ENCODE measurements at places on chromosomes 7 and 10.
A peak's percentile ranks its signal among the peaks of the same experiment; 100 is the strongest.

DNA sequence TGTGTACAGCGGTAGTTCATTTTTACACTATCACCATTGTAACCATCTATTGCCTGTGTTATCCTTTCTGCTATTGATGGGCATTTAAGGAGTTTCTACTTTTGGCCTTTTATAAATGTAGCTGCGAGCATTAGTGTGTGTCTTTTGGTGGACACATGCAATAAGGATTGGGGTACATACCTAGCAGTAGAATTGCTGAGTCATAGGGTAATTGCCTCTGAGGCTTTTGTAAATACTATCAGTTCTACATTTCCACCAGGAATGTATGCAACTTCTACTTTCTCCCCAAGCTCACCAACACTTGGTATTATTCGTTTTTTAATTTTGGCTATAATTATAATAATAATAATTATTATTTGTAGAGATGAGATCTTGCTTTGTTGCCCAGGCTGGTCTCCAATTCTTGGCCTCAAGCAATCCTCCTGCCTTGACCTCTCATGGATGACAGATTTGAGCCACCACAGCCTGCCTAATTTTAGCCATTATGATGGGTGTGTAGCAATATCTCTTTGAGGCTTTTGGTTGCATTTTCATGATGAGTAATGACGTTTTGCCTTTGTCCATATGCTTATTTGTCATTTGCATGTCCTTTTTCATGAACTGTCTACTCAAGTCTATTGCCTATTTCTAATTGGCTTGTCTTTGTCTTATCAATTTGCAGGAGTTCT lies 277.0 kb downstream of the ACTR3B start:
- DNase-seq, result no peak

- DNase-seq, result no peak
Measured at GRCh38 chr7:44530990-44531389, 10.1 kb downstream of the NPC1L1 start.

- no peak for DNase-seq
Measured at GRCh38 chr10:122494833-122495232, 33.5 kb downstream of the HTRA1 start.

DNA sequence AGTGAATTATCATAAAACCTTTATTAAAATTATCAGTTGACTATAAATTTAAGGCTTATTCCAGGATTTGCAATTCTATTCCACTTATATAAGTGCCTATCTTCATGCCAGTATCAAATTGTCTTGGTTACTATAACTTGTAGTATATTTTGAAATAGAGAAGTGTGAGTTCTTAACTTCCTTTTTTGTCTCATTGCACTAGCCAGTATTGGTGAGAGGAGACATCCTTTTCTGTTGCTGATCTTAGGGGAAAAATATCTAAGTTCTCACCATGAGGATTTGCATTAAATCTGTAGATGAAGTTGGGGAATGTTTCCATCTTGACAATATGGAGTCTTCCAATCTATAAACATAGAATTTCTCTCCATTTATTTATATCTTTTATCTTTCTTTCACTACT lies 104.2 kb upstream of the MKI67 start:
- DNase-seq, result no peak

GRCh38 chr10:124998624-124999291 lies 56.8 kb downstream of the ZRANB1 start:
- DNase-seq, result no peak

GRCh38 chr10:4590807-4591206 lies 235.2 kb upstream of the AKR1E2 start:
- no peak for DNase-seq

GRCh38 chr7:72438491-72438890 lies 26.4 kb upstream of the CALN1 start:
- no peak for DNase-seq

- DNase-seq, result peak; percentile 69
Measured at GRCh38 chr10:100341953-100342626, 4.9 kb upstream of the SCD start.

- DNase-seq, result no peak
Measured at GRCh38 chr7:69823151-69823744, 225.0 kb downstream of the AUTS2 start.

DNA sequence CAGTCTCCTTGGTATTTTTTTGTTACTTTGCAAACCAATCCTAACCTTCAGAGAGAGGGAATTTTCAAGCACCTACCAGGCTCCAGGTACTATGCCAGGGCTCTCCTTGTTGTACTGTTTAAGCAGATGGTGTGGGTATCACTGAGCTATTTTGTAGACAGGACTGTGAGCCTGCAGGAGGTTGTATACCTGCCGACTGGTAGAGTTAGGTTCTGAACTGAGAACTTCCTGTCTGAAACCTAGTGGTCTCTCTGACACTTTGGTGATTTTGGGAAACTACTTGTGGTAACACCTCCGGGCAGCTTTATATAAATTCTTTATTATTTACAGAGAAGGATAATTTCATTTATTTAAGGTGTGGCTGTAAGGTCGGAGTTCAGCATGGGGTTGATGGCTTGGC lies 4.6 kb downstream of the ZNF853 start:
- no peak for DNase-seq

DNA sequence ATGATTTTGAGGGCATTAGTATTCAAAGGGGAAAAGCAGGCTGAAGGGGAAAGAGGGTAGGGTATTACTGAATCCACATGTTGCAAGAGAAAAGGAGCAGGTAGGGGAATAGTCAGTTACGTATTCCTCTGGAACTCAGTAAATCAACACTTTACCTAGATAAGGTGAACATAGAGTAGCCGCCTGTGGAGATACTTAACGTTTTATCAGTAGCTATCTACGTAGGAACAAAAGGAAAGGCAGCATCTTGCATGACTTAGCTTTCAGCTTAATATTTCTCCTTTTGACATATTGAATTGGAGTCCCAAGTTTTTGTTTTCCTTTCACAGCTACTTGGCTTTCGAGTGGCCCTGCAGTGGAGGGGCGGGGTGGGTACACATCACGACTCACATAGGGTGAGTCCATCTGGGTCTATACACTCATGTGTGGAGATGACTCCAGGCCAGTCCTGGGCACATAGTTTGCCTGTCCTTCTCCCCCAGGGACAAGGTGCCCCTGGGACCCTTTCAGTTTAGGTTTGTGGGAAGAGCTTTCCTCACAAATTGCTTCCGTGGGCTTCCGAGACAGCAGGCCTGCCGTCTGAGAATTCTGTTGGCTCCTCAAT lies 48.1 kb downstream of the CCNY start:
- DNase-seq, result no peak

DNA sequence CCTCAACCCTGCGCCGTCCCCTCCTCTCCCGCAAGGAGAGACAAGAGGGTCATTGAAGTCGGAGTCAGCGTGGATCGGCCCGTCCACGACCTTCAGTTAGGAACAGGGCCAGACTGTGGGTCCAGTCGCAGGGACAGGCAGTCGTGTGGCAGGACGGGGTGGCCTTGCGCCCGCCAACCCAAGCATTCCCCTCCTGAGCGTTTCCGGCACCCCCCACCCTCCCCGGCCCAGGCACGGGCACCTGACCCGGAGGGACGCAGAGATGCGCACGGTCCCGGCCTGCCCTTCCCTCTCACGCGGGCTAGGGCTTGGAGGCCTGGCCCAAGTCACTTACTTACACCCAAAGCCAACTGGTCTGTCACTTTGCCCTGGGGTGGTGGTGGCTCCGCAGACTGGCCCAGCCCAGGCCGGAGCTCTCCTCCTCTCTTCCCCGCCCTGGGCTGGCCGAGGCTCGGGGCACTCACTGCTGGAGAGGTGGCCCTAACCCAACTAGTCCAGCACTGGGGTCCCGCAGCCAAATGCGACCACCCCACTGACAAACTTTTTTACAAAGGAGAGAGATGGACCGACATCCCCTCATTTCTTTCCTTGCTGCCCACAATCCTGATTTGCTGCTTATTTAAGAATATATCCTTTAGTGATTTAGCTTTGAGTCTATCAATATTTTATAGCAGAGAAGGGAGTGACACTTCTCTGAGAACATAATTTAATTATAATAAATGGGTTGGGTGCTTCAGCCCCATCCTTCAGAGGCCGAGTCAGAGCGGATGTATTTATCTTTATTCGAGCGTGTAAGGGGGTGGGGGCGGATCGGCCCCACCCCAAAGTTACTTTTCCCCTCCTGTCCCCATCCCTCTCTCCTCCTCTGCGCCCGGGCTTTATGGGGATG lies 1.2 kb upstream of the UNCX start:
- no peak for DNase-seq

DNA sequence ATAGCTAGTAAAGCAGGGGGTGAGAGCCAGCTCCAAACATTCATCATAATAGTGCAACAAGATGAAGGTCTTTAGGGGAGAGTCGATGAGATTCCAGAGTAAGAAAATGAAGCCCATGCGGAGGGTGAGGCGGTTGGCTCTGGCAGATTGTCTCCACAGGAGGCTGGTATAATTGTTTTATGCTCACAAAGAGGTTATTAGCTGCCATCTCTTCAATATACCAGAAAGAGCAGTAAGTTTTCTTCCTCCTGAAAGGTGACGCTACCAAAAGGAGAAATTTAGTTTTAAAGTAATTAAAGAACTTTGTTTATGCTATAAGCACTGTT lies 59.2 kb upstream of the KCNIP2 start:
- no peak for DNase-seq

DNA sequence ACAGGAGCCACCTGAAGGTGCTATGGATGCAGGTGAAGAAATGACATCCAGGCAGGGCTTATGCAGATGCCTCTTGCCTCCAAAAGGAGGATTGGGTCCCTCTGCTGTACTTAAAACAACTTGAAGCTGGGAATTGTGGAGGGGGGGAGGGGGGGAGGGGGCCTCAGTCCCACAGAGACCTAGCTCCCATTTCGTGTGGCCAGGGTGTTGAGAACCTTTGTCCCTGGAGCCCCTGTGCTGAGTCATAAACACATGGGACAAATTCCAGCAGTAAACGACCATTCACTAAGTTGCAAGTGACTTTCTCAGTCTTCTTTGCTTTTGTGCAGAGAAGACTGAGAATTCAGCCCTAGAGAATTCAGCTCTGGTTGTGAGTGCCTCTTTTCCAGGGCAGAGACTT lies 96.5 kb upstream of the PODXL start:
- no peak for DNase-seq

DNA sequence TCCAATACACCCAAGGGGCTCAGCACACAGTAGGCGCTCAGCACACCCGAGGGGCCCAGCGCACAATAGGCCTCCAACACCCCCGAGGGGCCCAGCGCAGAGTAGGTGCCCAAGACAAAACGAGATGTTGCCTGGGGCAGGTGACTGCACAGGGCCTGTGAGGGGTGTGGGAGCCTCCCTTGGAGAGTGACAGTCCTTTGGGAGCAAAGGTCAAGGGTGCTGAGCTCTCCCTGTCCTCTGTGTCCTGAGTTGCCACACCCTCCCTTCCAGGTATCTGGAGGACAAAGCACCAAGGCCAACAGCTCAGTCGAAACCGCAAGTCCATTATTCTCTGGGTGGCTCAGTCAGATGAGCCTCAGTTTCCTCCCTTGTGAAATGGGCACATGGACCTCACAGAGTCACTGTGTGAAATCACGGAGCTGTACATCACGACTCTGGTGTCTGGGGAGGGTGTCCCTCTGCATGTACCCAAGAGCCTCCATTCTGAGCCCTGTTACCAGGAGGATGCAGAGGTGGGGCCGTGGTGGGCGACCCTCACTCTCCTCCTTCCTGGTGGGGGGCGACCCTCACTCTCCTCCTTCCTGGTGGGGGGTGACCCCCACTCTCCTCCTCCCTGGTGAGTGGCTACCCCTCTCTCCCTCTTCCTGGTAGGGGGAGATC lies 81.3 kb downstream of the FOXL3 start:
- DNase-seq, result no peak

DNA sequence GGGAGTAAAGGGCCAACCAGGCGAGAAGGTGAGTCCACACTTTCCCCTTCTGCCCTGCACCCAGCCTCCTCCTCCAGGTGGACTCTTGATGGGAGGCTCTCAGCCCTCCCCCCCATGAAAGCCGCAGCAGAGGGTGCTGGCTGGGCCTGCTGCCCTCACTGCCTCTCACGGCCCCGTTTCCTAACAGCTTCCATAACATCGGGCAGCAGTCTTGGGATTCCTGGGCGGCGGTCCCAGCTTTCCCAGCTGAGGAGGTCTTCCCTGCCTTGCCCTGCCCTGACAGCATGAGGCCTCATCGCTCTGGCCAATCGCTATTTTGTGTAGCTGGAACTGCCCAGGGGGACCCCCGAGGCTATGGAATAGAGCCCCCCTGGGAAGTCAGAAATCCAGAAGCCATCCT lies 76.3 kb downstream of the COL13A1 start:
- DNase-seq, result no peak

DNA sequence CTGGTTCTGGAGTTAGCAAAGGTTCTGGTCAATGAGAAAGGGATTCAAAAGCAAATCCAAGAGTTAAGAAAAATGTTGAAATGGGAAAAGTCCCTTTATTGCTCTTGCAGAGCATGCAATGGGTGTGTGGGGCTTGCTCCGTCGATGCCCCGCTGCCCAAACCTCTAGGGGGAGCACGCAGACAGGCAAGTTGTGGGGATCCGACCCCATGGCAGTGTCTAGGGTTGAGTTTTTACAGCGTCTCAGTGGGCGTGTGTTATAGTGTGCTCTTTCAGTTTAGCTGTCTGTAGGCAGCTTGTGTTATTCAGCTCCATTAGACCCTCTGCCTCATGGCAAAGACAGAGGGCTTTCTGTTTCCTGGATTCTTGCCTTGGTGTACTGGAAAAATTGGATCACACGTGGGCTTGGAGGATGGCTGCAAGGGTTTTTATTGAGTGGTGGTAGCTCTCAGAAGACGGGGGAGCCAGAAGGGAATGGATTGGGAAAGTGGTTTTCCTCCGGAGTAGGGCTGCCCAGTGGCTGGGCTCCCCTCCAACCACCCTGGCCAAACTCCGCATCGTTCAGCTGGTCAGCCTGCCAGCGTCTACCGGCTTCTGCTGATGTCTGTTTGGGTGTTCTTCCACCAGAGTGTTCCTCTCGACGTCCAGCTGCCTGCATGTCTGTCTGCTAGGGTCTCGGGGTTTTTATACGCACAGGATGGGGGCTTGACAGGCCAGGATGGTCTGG lies 102.3 kb upstream of the PLXDC2 start:
- no peak for DNase-seq

- DNase-seq, result no peak
Measured at GRCh38 chr7:69871886-69872569, 273.8 kb downstream of the AUTS2 start.

DNA sequence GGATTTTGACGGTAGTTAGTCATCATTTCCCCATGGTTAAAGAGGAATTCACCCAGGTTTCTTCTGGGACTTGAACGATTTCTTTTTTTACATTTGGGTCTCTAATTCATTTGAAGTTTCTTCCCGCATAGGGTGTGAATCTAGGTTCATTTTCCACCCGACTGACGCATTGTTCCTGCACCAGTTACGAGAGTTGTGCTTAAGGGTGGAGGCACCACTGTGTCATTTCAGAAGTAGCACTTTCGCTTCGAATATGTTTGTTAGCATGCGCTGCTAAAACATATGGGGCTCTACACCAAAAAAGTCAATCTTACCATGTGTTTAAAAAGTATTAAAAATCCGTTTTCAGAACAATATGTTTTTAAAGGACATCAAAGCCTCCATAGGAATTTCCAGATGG lies 140.3 kb downstream of the VIPR2 start:
- DNase-seq, result no peak

- peak; percentile 3 for DNase-seq
Measured at GRCh38 chr7:69018200-69018599, 580.1 kb upstream of the AUTS2 start.

DNA sequence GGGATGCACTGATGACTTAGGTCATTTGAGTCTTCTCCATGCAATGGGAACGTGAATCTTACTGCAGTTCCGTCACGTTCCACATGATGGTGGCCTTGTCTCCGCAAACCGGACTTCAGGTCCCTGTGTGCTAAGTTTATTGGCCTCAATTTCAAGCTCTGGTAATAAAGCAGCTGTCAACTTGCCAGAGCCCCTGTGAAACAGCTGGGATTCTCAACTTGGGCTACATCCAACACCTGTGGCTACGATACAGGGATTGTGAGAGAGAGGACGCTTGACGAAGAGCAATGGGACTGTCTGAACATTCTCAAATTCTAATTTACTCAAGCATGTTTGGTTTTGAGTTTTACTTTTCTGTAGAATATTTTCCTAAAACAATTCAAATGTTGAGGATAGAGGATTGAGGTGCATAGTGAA lies 174.2 kb downstream of the PTN start:
- DNase-seq, result peak; percentile 90

Data from SHP77 (cell line).